ENCODE measurements at places on chromosomes 5 and 9. TPM values are rescaled to one million over a fixed set of nuclear protein-coding genes. Genes with fewer than 3 reads are reported as not detected.

DNA sequence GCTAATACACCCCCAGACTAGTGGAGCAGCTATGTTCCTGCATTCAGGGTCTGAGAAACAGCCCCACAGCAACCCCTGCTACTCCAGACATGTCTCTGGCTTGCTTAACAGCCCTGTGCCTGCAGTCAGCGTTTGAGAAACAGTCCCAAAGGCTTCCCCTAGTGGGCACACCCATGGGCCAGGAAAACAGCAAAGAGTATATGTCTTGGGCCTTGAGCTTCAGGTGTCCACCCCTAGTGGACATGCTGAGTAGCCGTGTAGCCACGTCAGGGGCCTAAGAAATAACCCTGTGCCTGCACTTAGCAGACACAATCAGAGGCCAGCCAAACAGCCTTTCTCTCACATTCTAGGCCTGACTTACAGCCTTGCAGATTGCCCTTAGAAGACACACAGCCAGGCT is 698.6 kb downstream of the PTPRD start:
- H3K27me3 ChIP-seq, result no peaks in the 10 kb centered on the region
- H3K4me3 ChIP-seq, result no peak overlapping the region

GRCh38 chr5:72550595-72550994 is 43.4 kb upstream of the ZNF366 start:
- no peak overlapping the region for H3K4me3 ChIP-seq
- no peaks in the 10 kb centered on the region for H3K4me1 ChIP-seq
- peaks cover 53% of the 10 kb centered on the region for H3K27me3 ChIP-seq
- no peak for DNase-seq

GRCh38 chr5:9905661-9906060 is 275.5 kb upstream of the TAS2R1 start:
- no peaks in the 10 kb centered on the region for H3K36me3 ChIP-seq
- no peak for DNase-seq
- no peaks in the 10 kb centered on the region for H3K4me1 ChIP-seq
- H3K27me3 ChIP-seq, result no peaks in the 10 kb centered on the region
- no peak overlapping the region for H3K27ac ChIP-seq
- no peak overlapping the region for H3K4me3 ChIP-seq

GRCh38 chr9:71975833-71976232 is 64.4 kb downstream of the C9orf85 start:
- H3K36me3 ChIP-seq, result peaks cover 8% of the 10 kb centered on the region
- no peaks in the 10 kb centered on the region for H3K4me1 ChIP-seq
- no peak overlapping the region for H3K4me3 ChIP-seq
- no peak for DNase-seq
- H3K27ac ChIP-seq, result no peak overlapping the region

GRCh38 chr9:116873937-116874914 is 187.1 kb downstream of the TRIM32 start:
- H3K27me3 ChIP-seq, result peaks cover 4% of the 10 kb centered on the region
- no peak overlapping the region for H3K4me3 ChIP-seq
- no peak for DNase-seq
- no peaks in the 10 kb centered on the region for H3K4me1 ChIP-seq

Gene NMUR2
- total RNA-seq, result not detected

Gene NEUROG1
- not detected for total RNA-seq

All from activated naive CD8-positive, alpha-beta T cell treated with anti-CD3 and anti-CD28 coated beads for 36 hours (primary cell).